ENCODE measurements at places on chromosomes 6 and 20.

GRCh38 chr6:15017261-15017660 is 228.6 kb upstream of the JARID2 start:
- no peak for DNase-seq

DNA sequence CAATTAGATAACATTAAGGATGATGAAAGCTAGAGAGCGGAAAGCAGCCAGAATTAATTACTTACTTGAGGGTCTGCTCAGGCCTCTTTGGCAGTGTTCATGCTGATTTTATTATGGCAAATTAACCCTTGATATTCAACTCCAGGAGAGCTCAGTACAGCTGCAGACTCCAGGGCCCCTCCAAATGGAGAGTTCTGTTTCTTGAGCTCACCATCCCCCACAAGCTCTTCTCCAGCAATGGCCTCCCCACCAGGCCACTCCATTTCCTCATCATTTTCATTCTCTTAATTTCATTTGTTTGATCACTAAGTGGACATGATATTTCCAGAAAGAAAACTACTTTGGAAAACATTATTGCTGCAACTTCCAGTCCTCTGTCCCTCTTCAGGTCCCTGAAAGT is 513.3 kb upstream of the NOX3 start:
- DNase-seq: no peak

GRCh38 chr6:28982476-28983266 is 22.4 kb downstream of the ZNF311 start:
- DNase-seq: no peak

- no peak for DNase-seq
These were observed 539.4 kb upstream of the JARID2 start for GRCh38 chr6:14706378-14706929.

DNA sequence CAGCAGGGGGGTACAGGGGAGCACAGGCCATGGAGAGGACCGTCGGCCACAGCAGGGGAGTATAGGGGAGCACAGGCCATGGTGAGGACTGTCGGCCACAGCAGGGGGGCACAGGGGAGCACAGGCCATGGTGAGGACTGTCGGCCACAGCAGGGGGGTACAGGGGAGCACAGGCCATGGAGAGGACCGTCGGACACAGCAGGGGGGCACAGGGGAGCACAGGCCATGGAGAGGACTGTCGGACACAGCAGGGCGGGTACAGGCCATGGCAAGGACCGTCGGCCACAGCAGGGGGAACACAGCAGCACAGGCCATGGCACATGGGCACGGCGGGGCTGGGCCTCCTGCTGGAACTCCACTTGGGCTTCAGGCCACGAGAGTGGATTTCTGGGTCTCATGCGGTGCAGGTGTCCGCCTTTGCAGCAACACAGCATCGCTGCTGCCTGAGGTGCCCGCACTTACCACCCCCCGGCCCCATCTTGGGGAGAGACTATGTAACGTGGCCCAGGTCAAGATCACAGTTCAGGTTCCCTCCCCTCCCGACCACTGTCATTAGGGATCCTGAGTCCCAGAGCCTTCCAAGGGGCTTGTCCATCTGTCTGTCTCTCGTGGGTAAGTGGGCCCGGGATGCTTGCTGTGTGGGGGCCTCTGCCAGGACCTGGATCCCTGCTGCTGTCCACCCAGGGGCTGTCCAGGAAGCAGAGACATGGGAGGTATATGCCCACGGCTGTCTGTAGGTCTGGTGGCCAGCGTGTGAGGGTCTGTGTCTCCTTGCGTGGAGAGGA is 2.5 kb downstream of the NPBWR2 start:
- DNase-seq: no peak

DNA sequence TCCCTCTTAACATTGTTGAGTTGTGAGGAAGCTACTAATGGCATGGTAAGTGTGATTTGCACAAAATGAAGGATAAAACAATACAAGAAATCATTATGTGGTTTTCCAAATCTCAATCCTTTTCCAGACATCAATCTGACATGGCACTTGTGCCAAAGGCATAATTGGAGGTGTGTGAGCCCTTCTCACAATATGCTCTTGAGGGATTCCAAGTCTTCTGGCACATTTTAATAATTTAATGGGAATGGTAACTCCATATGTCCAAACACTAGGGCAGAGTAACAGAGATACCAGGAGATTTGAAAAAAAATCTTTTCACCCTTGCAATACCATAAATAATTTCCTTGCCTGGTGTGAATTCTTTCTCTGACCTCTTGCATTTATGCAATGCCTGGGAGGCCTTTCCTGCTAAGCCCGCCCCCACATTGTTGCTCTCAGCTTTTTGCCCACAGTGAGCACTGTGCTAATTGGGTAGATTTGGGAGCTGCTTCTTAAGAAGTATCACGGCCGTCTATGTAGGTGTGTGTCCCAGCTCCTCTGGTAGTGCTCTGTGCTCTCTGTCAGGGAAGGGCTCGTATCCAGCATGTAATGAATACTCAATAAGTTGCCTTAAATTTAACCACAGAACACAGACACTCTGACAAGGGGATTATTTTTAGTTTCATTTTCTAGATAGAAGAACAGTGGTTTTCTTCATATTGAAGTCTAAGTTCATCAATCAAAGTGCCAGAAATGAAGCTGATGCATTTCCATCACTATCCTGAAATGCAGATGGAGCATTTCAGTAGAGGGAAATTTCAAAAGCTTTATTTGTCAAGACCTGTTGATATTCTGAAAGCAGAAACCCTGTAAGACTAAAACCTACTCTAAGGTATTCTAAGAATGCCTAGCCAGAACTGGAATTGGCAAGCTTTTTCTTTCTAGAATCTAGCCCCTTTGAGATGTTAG is 54.4 kb upstream of the CEP85L start:
- DNase-seq: no peak

DNA sequence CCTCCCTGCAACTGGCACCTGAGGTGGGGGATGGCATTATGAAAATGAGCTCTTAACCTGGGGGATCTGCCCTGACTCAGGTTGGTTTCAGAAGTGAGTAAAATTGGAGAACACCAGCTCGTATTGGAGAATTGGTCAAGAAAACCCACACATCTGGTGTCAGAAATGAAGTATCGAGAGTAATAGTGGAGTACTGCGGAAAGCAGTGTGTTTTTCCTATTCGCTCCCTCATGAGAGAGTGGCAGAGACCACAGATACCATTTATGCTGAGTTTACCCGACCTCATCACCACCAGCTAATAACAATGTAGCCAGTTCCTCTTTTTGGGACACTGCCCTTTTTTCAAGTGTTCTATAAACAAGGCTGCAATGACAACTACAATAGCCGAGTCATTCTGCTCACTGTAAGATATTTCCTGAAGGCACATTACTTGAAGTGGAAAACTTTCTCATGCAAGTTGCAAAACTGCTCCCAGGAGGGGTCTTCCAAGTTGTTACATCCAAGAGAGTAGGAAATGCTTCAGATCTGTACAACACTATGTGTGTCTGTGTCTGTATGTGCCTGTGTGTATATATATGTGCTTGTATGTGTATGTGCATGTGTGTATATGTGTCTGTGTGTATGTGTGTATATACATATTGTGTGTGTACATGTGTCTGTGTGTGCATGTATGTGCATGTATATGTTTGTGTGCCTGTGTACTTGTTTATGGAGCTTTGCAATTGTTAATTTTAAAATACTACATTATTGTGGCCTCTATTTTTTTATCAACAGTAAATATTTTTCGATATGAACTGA is 106.0 kb upstream of the CST7 start:
- no peak for DNase-seq

DNA sequence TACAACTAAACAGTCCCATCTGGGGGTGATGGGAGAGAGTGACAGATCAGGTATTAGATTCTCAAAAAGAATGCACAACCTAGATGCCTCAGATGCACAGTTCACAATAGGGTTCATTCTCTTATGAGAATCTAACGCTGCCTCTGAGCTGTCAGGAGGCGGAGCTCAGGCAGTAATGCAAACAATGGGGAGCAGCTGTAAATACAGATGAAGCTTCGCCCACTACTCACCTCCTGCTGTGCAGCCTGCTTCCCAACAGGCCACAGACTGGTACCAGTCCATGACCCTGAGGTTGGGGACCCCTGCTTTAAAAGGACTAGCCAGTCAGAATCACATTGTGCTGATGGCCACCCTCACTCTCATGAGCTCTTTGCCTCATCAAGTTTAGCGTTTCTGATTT is 247.0 kb upstream of the KCNQ5 start:
- DNase-seq: no peak

DNA sequence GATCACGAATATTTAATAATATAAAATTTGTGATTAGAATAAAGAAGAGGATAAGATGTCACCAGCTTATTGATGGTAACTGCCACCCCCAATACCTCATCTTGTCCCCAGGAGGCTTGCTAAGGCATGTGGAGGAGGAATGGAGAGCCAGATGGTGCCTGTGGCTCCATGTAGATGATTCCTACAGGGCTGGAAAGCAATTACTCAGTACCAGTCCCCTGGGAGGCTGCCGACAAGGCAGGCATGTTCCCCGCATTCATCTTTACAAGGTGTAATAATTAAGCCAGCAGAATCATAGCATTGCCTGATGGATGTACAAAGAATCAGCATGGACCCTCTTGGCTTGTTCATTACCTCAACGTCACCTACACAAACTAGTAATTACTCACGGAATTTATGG is 155.3 kb downstream of the PLCB1 start:
- DNase-seq: no peak

DNA sequence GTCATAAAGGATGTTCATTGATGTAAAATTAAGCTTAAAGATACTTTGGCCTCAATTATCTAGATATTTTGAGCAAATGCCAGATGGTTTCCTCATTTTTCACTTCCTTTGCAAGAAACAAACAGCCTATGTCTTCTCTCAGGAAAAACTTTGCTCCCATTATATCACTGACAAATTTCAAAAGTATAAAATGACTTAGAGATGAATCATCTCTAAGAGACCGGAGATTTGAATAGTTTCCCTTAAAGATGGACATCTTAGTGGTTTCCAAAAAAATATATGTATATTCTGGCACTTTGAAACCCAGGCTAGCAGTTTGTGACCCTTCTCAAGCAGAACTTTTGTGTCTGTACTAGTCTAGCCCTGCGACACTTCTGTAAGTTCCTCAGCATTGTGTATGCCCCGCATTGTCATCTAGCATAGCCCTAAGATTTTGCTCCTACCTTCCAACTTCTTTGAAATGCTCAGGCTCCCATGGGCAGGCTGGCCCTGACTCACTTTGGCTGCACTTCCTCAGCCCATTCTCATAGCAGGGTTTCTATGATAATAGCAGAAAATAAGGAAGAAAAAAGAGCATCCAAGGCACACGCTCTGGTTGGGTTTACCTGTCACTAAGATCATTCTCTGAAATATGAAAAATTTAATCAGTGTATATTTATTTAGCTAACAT is 25.7 kb upstream of the POU3F2 start:
- DNase-seq: no peak

- DNase-seq: no peak
These were observed 394.5 kb downstream of the CDC5L start for GRCh38 chr6:44781912-44782597.

GRCh38 chr6:133906050-133906449 is 17.1 kb downstream of the TCF21 start:
- no peak for DNase-seq

DNA sequence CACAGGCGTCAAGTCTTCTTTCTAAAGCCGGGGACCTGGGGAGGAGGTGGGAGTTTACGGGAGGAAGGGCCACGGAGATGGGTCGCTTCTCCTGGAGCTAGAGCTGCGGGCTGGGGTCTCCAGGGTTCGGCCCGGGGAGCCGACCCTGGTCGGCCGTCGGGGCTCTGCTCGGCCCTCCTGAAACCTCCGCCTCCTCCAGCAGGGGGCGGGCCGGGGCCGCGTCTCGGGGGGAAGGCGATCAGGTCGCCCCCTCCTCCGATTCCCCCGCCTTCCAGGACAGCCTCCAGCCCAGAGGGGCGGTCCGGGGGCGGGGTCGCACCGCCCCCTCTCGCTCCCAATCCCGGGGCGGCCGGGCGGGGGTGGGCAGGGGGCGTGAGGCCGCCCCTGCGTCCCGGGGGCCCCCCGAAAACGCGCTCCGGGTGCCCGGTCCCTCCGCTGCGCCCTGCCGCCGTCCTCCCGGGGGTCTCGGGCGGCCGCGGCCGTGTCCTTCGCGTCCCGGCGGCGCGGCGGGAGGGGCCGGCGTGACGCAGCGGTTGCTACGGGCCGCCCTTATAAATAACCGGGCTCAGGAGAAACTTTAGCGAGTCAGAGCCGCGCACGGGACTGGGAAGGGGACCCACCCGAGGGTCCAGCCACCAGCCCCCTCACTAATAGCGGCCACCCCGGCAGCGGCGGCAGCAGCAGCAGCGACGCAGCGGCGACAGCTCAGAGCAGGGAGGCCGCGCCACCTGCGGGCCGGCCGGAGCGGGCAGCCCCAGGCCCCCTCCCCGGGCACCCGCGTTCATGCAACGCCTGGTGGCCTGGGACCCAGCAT is at the start of gene CEBPB:
CEBPB (plus strand) TSS at position 580 of the 814 bp plus-strand sequence; CDS start at position 784, 204 bp downstream.
- peak; percentile 95 for DNase-seq

GRCh38 chr20:33781133-33781532 is 30.0 kb upstream of the CHMP4B start:
- DNase-seq: no peak

- DNase-seq: no peak
These were observed 63.2 kb upstream of the TMEM181 start for GRCh38 chr6:158496700-158497099.

DNA sequence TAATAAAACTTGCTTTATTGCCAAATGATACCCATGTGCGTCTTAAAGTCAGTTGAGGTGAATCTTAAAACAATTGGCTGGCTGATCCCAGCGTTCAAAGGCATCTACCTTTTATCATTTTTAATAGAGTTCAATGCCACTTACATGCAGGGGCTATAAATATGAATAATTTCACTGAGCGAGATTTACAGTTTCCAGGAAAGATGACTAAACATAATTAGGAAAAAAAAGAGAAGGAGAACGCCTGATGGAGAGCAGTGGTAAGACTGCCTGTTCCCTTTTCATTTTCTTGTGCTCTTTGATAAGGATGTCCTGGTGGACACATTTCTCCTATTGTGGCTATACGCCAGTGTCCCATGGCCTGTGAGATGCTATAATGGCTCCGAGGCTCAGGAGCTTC is 139.9 kb upstream of the SLC22A23 start:
- no peak for DNase-seq

DNA sequence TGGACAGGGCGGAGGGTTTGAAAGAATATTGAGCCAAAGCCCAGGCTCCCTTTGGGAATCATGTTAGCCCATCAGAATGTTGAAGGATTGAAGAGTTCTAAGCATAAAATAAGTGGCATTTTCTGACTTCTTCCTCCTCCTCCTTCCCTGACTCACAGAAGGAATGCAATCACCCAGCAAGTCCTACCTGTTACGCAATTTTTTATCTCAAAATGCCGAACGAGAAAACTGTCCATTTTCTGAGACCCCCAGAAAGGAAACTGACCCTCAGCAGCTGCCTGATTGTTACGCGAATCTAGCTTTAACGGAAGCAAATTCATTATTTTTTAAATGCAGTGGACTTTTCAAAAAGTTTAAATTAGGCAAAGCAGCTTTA is 4.7 kb upstream of the DNAJC5 start:
- no peak for DNase-seq
